ENCODE measurements at places on chromosomes 13 and 19.
A peak's percentile ranks its signal among the peaks of the same experiment; 100 is the strongest.

DNA sequence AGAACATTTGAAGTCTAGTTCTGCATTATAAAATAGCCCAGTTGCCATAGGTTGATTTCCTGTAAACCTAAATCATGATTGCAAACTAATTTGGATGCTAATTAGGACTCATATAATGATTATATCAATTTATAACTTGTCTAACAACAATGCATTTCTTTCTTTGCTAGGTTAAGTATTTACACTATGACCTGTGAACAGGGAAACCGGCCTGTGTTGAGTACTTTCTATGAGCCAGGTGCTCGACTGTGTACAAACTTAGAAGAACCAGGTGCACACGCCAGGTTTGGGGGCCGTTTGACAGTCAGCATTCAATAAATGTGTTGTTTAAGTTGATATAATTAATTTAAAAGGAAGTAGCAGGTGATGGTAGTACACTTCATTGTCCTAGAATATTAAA, 203.1 kb downstream of the TM9SF2 start:
- no peak for DNase-seq

DNA sequence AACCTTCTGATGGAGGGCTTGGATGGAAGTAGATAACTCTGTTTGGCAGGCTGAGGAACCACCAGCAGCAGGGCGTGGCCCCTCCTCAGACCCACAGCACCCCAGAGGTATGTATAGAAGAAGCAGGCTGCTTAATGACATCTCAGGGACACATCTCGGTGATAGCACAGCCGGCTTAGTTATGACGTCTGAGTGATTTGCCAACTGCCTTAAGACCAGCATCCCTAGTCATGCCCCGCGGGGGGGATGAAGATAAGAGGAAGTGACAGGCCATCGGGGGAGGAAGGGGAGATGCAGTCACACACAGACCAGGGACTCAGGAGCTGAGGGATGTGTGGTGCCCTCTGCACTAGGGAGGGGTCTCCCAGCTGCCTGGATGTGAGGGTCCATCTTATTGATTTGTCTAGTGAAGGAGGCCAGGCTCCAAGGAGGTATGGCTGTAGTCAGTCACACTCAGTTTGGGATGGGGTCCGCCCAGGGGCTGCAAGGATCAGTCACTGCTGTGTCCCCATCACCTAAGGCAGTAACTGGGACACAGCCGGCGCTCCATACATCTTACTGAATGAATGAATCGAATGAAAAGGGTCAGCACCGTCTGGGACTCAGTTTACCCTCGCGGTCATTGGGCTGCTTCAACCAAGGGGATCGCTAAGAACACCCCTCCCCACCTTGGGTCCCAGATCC, 19.2 kb upstream of the ERCC1 start:
- no peak for DNase-seq

- DNase-seq: no peak
Observed at GRCh38 chr13:68550330-68550729, 1320.2 kb upstream of the PCDH9 start.

DNA sequence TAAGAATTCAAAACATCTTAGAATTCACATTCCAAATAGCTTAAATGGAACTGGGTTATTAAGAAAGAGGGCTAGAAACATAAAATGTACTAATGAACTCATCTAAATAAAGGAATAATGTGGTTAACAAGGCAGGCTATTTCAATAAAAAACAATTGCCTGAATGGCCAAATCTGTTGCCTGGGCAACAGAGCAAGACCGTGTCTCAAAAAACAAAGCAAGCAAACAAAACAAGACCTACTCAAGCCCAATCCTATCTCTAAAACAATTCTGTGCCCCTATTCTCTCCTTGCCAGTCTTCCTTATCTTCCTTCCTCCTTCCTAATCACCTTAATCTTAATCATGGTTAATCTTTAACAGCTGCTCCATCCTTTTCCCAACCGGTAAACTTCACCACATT, 12.1 kb downstream of the IGFL1 start:
- DNase-seq: no peak

GRCh38 chr13:100423375-100423774, 165.2 kb downstream of the GGACT start:
- DNase-seq: no peak

GRCh38 chr13:95535243-95535642, 17.3 kb upstream of the CLDN10 start:
- peak; percentile 84 for DNase-seq

GRCh38 chr13:35474496-35475211, 1.8 kb downstream of the MAB21L1 start:
- no peak for DNase-seq

DNA sequence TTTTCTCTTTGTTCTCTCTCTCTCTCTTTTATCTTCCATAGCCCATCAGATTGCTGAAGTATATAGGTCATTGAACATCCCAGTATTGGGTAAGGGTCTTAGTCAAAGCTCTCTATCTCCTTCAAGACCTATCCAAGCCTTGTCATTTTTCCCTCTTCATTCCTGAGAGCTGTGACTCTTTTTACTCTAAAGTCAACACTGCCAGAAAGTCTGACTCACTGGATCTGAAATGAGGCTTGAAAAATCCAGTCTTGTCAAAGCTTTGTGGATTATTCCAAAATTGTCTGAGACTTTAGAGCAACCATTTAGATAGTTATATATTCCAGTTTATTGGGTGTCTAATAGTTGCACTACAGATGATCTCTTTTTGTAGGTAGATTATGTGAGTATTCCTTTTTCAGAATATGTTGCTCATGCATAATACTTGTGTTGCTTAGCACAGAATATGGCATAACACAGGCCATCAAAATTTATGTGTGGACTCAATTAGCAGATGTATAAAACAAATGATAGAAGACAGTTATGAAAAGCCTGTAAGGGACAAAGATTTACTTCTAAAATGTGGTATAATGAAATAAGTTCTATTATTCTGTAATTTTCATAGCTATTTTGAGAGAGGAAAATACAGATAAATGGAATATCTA, 389.3 kb upstream of the PCDH9 start:
- DNase-seq: no peak

DNA sequence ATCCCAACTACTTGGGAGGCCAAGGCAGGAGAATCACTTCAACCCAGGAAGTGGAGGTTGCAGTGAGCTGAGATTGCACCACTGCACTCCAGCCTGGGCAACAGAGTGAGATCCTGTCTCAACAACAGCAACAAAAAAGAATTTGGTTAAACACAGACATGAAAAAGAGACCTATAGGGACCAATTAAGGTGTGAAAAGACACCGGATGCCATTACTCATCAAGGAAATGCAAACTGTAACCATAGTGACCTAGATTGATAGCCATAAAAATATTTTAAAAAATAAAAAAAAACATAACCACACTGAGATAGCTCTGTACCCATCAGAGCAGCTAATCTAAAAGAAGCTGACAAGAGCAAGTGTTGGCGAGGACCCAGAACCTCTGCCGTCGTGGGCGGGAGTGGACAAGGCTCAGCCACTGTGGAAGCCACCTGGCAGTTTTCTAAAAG, 37.1 kb upstream of the ISYNA1 start:
- no peak for DNase-seq

DNA sequence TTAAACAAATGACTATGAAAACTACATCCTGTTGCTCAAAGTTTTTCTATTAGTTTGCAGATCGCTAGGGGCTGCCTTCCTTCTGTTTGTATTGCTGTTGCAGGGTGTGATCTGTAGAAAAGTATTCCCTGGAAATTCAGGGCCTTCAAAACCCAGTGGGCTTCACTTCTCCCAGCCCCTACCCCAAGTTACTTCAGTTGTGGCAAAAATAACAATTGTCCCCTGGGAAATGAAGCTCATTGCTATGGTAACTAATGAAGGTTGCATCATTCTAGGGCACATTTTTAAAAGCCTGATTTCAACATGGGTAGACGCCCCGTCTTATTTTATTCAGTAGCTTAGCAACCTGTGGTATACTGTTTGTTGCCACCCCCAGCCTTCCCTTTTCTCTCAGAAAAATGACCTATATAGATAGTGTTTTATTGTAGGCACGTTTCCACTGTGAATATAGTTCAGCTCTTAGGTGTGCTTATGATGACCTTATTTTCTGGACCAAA, 60.9 kb downstream of the WDFY2 start:
- DNase-seq: no peak

GRCh38 chr19:16370641-16371391, 46.2 kb downstream of the KLF2 start:
- no peak for DNase-seq

DNA sequence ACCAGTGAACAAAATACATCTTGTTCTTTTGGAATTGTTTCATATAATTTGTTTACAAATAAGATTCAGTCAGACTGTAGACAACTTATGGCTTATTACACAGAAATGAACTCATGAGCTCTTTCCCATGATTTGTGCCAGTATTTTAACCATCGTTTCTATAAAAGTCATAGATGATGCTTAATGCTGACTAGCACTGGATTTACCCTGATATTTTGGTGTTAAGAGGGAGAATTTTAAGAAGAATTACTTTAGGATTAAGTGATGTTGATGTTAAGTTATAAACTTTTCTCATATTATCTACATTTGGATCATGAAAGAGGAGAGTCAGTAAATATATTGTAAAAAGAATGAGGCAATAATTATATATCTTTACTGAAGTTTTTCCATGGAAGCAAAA, 162.7 kb downstream of the POSTN start:
- DNase-seq: no peak

DNA sequence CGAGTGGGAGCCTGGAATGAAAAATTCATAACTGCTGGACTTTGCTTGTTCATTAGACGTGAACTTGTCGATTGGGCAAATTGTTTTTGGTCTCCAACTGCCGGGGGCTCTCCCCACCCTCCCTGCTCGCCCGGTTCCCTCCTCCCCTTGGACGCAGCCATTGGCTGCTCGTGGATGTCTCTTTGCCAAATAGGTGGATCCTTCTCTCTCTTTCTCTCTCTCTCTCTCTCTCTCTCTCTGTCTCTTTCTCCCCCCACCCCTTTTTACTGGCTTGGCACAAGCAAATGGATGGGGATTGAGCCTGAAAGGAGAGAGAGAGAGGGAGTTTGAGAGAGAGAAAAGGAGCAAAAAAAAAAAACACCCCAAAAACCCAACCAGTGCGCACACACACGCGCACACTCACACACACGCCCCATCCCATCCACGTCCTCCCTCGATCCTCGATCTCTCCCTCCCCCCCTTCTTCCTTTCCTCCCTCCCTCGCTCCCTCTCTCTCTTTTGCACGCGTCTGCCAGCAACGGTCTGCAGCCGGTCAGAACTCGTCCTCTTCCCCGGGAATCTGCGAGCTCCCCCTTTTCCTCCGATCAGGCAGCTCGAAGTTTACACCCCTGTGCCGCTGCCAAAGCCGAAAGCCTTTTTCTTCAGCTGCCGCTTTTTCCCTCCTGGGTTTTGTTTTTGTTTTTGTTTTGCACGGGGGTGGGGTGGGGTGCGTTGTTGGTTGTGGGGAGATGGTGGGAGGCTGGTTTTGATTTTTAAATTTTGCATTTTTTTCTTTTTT, 27.8 kb downstream of the NFIX start:
- peak; percentile 79 for DNase-seq

DNA sequence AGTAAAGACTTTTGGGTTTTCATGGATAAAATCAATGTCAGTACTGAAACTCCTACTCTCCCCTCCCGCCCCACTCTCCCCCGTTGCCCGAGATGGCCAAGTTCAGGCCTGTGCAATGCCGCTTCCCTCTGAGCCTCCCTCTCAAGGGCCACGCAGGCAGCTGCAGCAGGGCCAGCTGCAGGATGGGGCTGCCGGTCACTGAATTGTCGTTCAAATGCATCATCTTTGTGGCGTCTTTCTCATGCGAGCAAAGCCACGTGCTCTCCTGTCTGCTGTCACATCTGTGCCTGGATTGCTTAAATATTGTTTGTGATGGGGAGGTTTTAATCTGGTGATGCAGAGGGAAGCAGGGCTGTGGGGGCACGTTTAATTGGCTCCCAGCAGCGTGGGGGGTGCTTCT, 26.6 kb downstream of the SHISA2 start:
- DNase-seq: no peak

DNA sequence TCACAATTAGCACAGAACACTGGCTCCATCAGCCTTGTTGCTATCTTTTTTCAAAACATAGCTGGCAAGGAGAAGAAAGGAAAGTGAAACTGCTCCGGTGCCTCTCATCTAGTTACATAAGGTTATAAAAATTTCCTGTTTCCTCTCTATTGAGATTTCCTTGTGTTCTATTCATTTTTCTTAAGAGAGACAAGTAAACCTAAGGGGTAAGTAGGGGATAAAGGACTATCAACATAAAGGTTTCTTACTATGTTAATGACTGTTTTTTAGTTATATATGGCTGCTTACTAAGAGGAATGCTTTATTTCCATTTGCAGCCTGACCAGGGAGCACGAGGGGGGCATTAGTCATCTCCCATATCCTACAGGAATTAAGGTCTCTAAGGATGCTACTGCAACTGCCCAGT, 73.2 kb upstream of the MLNR start:
- DNase-seq: no peak

Data from HepG2 (cell line).